Stimulated activated CD4-positive, alpha-beta T cell treated with anti-CD3 and anti-CD28 coated beads, Interleukin-4, amount 100 ng/mL, for 24 hours (primary cell): ENCODE measurements at places on chromosomes 5 and 9.

DNA sequence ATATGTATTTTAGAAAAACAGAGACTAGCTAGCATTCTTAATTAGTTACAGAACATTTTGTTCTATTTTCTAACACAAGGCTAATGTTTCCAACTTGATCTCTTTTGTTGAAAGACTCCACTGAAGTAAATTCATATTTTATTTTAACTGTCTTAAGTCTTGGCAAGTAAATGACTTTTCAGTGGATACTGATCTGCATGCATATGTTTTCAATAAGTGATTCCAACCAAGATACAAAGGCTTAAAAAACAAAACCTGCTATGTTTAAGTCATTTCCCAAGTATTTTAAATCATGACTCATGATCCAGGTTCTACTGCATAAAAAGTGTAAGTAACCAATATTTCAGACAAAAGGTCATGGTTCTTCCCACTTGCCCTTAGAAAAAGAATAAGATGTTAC, 5.7 kb downstream of the CDO1 start:
- no peak for DNase-seq

GRCh38 chr9:33029231-33029786, 4.2 kb downstream of the DNAJA1 start:
- DNase-seq, result no peak

DNA sequence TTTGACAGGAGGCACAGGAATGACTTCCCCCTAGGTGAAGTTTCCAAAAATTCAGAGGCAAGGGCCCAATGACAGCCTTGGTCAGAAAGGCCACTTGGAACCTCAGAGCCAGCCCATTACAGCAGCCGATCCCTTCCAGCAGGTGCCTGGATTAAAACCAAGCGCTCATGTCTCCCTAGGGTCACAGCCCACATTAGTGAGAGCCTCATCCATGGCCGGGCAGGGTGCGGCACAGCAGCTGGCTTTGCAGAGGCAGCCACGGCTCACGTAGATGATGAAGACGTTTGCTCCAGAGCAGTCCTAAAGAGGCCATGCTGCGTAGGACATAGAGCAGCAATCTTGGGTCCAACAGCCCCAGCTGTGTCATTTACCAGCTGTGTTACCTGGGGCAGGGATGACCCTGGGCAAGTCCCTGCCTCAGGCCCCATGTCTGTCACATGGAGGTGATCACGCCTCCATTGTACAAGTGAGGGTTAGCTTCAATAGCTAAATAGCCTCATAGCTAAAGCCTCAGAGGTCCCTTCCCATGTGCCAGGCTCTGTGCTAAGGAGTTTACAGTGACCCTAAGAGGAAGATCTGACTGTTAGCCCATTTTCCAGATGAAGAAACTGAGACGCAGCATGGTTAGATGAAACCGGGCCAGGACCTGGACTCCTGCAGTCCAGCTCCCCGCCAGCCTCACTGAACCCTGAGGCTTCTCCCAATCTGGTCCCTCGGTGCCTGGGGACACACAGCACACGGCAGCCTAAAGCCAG, 39.2 kb downstream of the NEK6 start:
- DNase-seq, result no peak

- DNase-seq, result no peak
Observed at GRCh38 chr5:96252596-96252995, 180.5 kb downstream of the PCSK1 start.

GRCh38 chr5:65475336-65475735, 6.4 kb downstream of the ADAMTS6 start:
- DNase-seq, result no peak

GRCh38 chr5:80834710-80835109, 125.5 kb upstream of the RASGRF2 start:
- DNase-seq, result no peak

GRCh38 chr5:177356746-177357145, 978 bp upstream of the RGS14 start:
- no peak for DNase-seq

- DNase-seq, result no peak
Observed at GRCh38 chr5:91741764-91742505, 358.8 kb upstream of the ARRDC3 start.

- DNase-seq, result no peak
Observed at GRCh38 chr9:34158362-34158869, 20.4 kb upstream of the UBAP1 start.

DNA sequence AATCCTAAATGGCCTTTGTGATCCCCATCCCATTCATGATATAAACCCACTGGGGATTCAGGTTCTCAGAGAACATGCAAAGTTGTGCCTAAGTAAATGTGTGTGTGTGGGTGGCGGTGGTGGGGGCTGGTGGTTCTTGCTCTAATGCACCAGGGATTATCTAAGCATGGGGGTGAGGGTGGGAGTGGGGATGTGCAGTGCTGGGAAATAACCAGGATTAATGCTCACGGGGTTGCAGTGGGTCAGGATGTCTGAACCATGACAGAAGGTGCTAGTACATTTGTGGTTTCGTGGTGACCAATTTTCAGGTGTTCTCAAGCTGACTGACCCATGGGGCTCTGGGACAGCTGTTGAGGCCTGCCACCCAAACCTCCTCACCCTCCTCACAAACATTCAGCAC, 101.0 kb downstream of the ZNF608 start:
- no peak for DNase-seq

DNA sequence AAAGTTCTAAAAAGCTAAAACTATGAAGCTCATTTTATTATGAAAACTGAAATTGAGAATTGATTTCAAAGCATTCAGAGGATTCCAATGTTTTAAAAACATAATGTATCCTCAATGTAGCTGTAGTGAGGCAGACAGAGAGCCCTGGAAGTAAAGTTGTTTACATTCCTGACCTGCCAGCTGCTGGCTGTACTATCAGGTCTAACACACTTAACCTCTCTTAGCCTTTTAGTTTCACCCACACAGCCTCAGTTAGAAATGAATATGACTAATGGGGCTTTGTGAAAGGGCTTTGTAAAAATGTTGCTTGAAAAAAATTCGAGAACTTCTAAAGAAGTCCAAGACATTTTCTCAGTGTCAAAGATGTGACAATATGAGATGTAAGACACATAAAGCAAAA, 122.6 kb downstream of the FBXL17 start:
- DNase-seq, result no peak

DNA sequence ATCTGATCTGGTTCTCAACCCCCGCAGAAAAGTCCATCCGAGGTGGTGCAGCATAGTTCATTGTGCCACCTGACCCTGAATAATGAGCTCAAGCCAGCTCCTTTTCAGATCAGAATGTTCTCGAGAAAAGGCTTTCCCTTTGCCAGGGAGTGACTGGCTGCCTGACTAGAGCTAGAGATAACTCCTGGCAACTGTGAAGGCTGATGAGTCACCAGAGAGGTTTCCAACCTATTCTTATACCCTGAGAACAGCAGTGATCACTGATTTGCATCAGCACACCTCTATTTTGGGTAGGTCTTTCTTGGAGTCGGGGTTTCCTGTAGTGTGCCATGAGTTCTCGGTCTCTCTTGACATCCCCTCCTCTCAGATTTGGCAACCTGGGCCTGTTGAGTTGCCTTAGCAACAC, 127.9 kb downstream of the PIK3R1 start:
- DNase-seq, result peak; percentile 37

DNA sequence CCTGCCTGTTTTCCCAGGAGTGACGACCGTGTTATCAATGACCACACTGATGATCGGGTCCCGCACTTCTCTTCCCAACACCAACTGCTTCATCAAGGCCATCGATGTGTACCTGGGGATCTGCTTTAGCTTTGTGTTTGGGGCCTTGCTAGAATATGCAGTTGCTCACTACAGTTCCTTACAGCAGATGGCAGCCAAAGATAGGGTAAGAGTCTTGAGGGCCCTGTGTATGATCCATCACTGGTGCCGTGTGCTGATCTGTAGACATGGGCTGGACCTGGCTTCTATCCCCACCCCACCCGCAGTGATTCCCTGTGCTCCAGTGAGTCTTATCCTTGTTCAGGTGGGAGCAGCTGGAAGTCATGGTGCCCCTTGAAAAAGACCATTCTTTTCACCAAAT, 26.0 kb downstream of the GABRP start:
- no peak for DNase-seq

DNA sequence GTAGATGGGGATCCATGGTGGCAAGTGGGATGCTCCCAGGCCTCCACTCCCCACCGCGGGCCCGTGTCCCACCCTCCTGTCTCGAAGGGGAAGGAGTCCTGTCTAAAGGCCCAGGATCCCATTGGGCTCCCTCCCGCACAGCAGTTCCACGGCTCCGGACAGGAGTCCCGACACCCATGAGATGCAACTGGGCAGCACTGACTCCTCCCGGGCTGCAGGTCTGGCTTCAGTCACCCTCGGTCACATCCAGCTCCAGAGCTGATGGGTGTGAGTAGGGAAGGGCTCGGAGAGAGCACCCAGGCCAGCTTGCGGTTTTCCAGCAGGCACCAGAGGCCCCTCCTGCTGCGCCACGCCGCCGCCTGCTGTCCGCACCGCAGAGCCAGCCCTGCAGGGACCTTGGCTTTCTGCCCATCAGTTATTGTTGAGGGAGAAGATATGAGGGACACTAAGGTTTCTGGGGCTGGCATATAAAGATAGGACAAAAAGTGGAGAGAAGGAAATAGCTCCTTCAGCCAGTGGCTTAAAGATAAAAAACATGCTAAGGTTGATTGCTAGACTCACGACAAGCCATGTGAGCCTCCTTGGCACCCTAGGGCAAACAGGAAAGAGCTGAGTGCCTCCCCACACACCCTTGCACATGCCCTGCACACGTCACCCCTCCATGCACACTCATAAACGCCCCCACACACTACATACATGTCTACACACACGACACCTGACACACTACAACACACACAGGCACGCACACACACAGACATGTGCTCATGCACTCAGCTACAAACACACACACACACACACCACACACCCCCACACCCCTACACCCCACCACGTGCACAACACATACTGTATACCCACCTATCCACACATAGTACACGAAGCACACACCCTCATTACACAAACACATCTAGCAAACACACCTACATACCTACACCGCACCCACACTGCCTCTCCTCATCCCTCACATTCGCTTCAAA, 79.0 kb downstream of the AK8 start:
- no peak for DNase-seq

DNA sequence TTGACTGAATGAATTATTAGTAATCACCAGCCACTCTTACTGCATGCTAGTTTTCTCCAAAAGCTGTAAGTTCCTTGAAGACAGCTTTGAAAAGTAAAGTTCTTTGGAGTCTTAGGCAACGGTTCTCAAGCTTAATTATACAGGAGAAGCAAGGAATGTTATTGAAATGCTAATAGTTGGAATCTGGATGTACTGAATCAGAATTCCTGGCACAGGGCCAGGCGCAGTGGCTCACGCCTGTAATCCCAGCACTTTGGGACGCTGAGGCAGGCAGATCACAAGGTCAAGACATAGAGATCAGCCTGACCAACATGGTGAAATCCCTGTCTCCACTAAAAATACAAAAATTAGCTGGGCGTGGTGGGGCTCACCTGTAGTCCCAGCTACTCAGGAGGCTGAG, 33.4 kb downstream of the GRIA1 start:
- no peak for DNase-seq

DNA sequence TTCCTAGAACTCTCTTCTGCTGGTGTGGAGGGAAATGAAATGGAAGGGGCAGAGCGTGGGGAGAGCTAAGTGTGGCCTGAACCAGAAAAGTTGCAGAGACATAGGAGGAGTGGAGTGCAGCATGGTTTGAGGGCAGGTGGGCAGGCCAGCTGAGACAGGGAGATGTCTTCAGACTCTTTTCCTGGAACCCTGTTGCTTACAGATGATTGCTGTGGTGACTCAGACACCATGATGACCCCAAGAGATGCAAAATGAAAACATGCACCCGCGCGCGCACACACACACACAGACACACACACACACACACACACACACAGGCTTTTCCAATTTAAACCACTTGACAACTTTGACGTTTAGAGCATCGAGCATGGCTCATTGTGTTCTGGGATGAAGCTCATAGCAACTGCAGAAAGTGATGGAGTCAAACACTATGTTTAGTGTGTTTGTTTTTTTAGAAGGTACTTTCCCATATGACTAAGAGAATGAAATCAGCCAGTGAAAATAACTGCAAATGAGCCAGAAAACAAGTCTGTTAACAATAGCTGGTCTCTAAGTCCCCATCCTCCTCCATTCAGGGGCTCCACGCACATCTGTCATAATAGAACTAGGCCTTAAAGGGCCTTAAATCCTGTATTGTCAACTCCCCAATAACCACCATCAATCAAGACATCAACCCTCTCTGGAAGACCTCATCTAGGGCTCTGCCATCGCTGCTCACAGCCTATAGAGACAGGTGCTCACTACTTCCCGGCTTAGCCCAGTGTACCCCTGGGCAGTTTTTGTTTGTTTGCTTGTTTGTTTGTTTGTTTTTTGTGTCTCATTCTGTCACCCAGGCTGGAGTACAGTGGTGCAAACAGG, 9.6 kb downstream of the TMOD1 start:
- DNase-seq, result no peak

- no peak for DNase-seq
Observed at GRCh38 chr9:136619742-136620440, 42.8 kb upstream of the EGFL7 start.

DNA sequence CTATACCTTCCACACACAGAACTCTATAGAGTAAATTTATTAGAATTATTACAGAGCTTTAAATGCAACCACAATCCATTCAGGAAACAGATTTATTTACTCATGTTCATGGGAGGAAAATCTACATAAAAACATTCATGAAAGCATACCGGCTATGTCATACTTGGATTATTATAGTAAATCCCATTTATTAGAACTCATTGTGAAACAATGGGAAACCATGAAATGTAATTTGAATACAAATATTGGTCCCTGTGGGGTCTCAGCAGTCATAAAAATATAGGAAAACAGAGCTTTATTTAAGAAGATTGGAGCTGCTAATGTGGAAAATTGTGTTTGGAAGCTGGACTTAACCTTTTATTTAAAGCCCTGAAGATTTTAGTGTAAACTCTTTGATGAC, 80.7 kb downstream of the HAPLN1 start:
- DNase-seq, result no peak

DNA sequence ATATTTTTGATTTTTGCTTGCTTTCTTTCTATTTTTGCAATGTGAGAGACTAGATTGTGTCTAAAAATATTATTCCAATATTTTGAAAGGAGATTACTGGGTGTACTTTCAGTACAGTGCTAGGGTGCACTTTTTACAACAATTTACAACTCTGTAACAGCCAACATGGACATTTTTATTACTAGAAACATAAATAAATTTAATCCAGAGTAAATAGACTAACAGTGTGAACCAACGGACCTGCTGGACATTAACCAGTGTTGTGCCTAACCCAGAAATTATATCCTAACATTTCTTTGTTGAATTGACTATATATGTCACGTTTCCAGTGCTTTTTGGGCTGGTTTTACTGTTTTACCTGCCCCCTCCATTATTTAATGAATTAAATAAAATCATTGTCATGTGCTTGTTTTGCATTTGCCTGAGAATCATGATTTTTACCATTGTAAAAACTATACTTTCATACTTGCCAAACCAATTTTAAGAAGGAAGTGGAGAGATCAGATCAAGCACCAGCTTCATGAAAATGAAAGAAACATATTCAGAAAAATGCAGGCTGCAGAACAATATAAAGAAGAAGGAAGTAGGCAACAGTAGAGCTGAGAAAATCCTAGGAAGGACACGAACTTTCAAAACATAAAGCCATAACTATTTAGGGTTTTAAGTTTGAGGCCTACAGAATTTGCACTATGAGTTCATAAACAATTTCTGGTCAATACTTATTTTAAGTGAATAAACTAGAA, 400.8 kb upstream of the PIK3R1 start:
- no peak for DNase-seq

- DNase-seq, result no peak
Observed at GRCh38 chr5:5182508-5183188, 42.5 kb downstream of the ADAMTS16 start.
